ENCODE measurements at places on chromosomes 3 and 15.

DNA sequence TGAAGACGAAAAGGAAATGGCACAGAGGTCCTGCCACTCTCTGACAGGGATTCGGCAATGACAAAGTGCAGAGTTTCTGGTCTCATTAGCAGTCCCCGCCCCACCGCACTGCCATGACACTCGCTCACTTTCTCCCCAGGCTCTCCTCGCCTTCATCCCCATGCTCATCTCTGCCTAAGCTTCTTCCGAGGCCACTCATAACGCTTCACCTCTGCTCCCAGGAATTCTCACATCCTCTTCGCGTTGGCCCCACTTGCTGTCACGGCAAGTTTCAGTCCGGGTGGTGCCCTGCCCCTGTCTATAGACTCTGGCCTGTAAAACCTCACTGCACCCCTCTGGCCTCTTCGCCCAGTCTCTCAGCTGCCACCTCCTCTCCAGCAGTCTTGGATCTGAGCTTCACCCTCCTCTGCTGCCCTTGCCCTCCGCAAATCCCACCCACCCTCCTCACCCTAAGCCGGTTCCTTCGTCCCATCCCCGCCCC, 654 bp downstream of the RUBCN start:
- no peak for DNase-seq

- DNase-seq: no peak
Measured at GRCh38 chr3:29332195-29332637, 51.3 kb downstream of the RBMS3 start.

- DNase-seq: no peak
Measured at GRCh38 chr3:52093756-52094545, 37.6 kb upstream of the DUSP7 start.

DNA sequence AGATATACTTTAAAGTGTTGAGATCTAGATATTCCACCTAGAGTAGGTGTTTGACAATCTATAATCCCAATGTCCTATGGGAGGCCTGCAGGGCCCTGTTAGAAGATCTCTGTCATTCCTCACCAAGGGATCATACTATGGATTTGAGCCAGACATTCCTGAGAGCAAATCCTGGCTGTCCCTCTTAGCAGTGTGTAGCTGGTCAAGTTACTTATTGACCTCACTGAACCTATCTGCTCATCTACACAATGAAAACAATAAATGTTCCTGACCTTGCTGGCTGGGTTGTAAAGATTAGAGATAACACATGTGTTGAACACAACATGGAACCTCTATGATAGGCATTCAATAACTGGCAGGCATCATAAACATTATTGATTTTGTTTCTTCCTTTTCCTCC, 265.6 kb upstream of the ATP11B start:
- no peak for DNase-seq

GRCh38 chr3:142489572-142490323, 41.9 kb upstream of the XRN1 start:
- DNase-seq: no peak

- no peak for DNase-seq
Measured at GRCh38 chr15:100703032-100703578, 100.7 kb downstream of the ASB7 start.

- DNase-seq: no peak
Measured at GRCh38 chr15:52924630-52925029, 134.5 kb upstream of the ONECUT1 start.

- DNase-seq: no peak
Measured at GRCh38 chr15:55113736-55114135, 83.0 kb downstream of the RSL24D1 start.

DNA sequence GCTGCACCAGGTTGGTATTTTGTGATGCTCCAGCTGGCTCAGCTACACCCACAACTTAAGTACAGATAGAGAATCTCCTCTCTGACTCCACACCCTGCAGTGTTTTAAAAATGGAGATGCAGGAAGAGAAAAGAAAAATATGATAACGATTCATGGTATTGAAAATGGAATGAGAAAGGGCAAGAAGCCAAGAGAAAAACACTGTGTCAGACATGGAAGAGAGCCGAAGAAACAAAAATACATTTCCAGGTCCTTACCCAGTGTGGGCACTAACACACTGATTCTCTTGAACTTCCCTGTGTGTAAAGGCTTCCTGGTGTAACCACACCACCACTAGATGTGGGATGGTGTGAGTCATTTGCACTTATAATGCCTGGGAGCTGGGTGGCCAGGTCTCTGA, 93.1 kb downstream of the GMPS start:
- DNase-seq: no peak

DNA sequence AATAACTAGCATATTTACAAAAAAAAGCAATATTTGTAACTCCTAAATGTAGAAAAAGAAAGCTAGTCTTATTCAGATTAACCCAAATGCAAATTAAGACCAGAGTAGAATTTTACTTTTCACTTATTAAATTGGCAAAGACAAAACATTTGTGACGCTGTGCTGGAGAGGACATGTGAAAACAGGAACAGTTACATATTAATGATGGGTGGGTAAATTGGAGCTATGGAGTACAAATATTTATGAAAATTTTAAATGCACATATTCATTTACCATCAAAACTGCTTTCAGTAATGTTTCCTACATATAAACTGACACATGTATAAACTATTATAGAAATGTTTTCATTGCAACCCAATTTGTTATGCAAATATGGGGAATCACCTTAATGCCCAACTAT, 278.9 kb upstream of the POU1F1 start:
- DNase-seq: no peak

GRCh38 chr15:43948691-43949325, 122.0 kb downstream of the WDR76 start:
- DNase-seq: no peak

- DNase-seq: no peak
Measured at GRCh38 chr3:165742351-165742750, 94.9 kb downstream of the BCHE start.

GRCh38 chr3:37499061-37499785, 324.8 kb upstream of the LRRFIP2 start:
- DNase-seq: no peak

- DNase-seq: no peak
Measured at GRCh38 chr15:55736756-55737155, 6.2 kb downstream of the PRTG start.

- DNase-seq: no peak
Measured at GRCh38 chr3:14441920-14442300, 39.5 kb downstream of the SLC6A6 start.

GRCh38 chr15:75454471-75455378, 3.2 kb upstream of the SIN3A start:
- no peak for DNase-seq

GRCh38 chr3:31357451-31357850, 175.3 kb upstream of the STT3B start:
- DNase-seq: no peak

- no peak for DNase-seq
Measured at GRCh38 chr15:80041494-80042253, 17.8 kb upstream of the ZFAND6 start.
